Parietal lobe (tissue), 2 donors: ENCODE measurements at places on chromosomes 11 and 22. TPM values are rescaled to one million over a fixed set of nuclear protein-coding genes. Genes with fewer than 3 reads are reported as not detected.

The VPS26B gene
- total RNA-seq: 119 TPM

The MDK gene
- total RNA-seq: 23.2 TPM

The GLYAT gene
- not detected for total RNA-seq

The SLC25A17 gene
- 24.1 TPM for total RNA-seq

The MS4A6A gene
- 1.6 TPM for total RNA-seq

The MIOX gene
- not detected for total RNA-seq

The TBX1 gene
- not detected for total RNA-seq

The FXYD2 gene
- total RNA-seq: 3.4 TPM

The RAG2 gene
- not detected for total RNA-seq
